Right atrium auricular region (tissue), 2 donors: ENCODE measurements at places on chromosomes 7 and 10. TPM values are rescaled to one million over a fixed set of nuclear protein-coding genes. Genes with fewer than 3 reads are reported as not detected.

- H3K4me1 ChIP-seq = no peaks in the 10 kb centered on the region
- no peaks in the 10 kb centered on the region for H3K27me3 ChIP-seq
Observed at GRCh38 chr10:80996615-80997193, 459.0 kb downstream of the SH2D4B start.

GRCh38 chr7:44629829-44630522 lies 23.5 kb downstream of the OGDH start:
- H3K27me3 ChIP-seq = no peaks in the 10 kb centered on the region
- no peaks in the 10 kb centered on the region for H3K4me1 ChIP-seq
- peaks cover 21% of the 10 kb centered on the region for H3K36me3 ChIP-seq
- peak overlapping the region; percentile 39 for H3K27ac ChIP-seq
- H3K4me3 ChIP-seq = no peak overlapping the region

The KCND2 gene
- 0.12 TPM for total RNA-seq

The TMEM236 gene
- 0.90 TPM for total RNA-seq

The GPR37 gene
- not detected for total RNA-seq

DNA sequence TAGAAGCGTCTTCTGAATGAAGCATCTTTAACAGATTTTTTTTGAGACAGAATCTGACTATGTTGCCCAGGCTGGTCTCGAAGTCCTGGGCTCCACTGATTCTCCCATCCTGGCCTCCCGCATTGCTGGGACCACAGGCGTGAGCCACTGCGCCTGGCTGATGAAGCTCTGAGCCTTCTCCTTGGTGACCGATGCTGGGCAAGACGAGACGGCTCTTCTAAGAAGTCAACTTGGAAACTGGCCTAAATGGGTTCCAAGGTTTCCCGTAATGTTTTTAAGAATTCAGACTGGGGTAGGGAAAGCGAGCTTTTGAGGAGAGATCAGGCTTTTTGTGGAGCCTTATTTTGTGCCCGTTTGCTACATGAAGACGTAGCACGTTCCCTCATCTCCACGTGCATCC lies 224.5 kb downstream of the ZMYND11 start:
- DNase-seq = no peak
- H3K36me3 ChIP-seq = peaks cover 81% of the 10 kb centered on the region
- H3K27me3 ChIP-seq = no peaks in the 10 kb centered on the region
- no peak overlapping the region for H3K4me3 ChIP-seq
- H3K27ac ChIP-seq = no peak overlapping the region
- H3K4me1 ChIP-seq = no peaks in the 10 kb centered on the region

- H3K36me3 ChIP-seq = no peaks in the 10 kb centered on the region
- H3K27ac ChIP-seq = no peak overlapping the region
- no peak overlapping the region for H3K4me3 ChIP-seq
- no peak for DNase-seq
Observed at GRCh38 chr7:115952832-115953231, 77.7 kb downstream of the TFEC start.

GRCh38 chr10:79142522-79143309 lies 74.0 kb downstream of the ZMIZ1 start:
- H3K4me1 ChIP-seq = peaks cover 98% of the 10 kb centered on the region
- no peak overlapping the region for H3K4me3 ChIP-seq
- DNase-seq = no peak
- H3K27ac ChIP-seq = peak overlapping the region; percentile 93
- H3K36me3 ChIP-seq = peaks cover 21% of the 10 kb centered on the region

The MYO1G gene
- 0.78 TPM for total RNA-seq

DNA sequence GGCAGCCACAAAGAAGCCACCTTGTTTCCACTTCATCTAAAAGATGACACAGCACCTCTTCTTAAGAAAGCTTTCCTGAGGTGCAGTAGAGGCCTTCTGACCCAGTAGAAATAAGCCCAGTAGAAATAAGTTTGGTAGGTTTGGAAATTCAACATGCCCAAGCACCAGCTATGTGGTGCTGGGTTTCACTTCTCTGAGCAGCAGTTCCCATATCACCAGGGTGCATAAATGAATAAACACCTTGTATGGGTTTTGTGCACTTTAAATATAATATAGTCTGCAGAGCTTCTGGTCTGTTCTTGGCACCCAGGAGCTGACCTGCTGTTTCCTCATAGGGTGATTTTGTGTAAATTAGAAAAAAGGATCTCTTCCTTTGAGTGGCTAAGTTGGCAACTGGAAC lies 492.4 kb upstream of the SORCS1 start:
- H3K4me1 ChIP-seq = no peaks in the 10 kb centered on the region
- no peaks in the 10 kb centered on the region for H3K36me3 ChIP-seq
- DNase-seq = no peak
- no peaks in the 10 kb centered on the region for H3K27me3 ChIP-seq
- H3K27ac ChIP-seq = no peak overlapping the region
- H3K4me3 ChIP-seq = no peak overlapping the region

DNA sequence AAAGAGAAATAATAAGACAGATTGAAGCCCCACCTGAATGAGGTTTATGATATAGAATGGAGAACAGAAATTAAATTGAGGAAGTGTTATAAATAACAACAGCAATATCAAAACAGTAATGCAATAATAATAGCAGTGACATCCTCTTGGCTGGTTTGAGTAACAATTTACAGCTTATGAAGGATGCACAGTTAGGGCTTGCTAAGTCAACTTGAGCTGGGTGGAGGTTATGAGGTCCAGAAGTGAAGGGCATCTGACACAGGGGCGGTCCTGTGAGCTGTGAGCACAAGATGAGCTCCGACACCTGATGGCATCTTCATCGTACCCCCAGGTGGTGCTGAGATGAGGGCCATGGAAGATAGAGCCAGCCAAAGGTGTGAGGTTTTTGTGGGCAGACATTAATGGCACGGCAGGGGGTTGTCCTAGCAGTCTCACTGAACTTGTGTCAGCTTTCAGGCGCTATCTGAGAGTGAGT lies 30.5 kb downstream of the ARHGAP22 start:
- DNase-seq = no peak
- no peaks in the 10 kb centered on the region for H3K27me3 ChIP-seq
- no peaks in the 10 kb centered on the region for H3K36me3 ChIP-seq
- H3K27ac ChIP-seq = no peak overlapping the region

- no peak overlapping the region for H3K4me3 ChIP-seq
- no peaks in the 10 kb centered on the region for H3K27me3 ChIP-seq
- no peaks in the 10 kb centered on the region for H3K36me3 ChIP-seq
- H3K4me1 ChIP-seq = peaks cover 96% of the 10 kb centered on the region
Observed at GRCh38 chr7:139658908-139659675, 118.7 kb downstream of the HIPK2 start.

The VPS37D gene
- total RNA-seq = 1.6 TPM

The CPXM2 gene
- 8.3 TPM for total RNA-seq

- H3K27ac ChIP-seq = peak overlapping the region; percentile 77
- DNase-seq = no peak
- no peaks in the 10 kb centered on the region for H3K4me1 ChIP-seq
- peaks cover 6% of the 10 kb centered on the region for H3K36me3 ChIP-seq
- H3K27me3 ChIP-seq = no peaks in the 10 kb centered on the region
Observed at GRCh38 chr7:158812684-158813083, 16.6 kb downstream of the ESYT2 start.

- no peak for DNase-seq
- no peak overlapping the region for H3K4me3 ChIP-seq
- H3K36me3 ChIP-seq = no peaks in the 10 kb centered on the region
- no peaks in the 10 kb centered on the region for H3K27me3 ChIP-seq
- no peaks in the 10 kb centered on the region for H3K4me1 ChIP-seq
Observed at GRCh38 chr7:84536271-84536870, 341.8 kb upstream of the SEMA3A start.

DNA sequence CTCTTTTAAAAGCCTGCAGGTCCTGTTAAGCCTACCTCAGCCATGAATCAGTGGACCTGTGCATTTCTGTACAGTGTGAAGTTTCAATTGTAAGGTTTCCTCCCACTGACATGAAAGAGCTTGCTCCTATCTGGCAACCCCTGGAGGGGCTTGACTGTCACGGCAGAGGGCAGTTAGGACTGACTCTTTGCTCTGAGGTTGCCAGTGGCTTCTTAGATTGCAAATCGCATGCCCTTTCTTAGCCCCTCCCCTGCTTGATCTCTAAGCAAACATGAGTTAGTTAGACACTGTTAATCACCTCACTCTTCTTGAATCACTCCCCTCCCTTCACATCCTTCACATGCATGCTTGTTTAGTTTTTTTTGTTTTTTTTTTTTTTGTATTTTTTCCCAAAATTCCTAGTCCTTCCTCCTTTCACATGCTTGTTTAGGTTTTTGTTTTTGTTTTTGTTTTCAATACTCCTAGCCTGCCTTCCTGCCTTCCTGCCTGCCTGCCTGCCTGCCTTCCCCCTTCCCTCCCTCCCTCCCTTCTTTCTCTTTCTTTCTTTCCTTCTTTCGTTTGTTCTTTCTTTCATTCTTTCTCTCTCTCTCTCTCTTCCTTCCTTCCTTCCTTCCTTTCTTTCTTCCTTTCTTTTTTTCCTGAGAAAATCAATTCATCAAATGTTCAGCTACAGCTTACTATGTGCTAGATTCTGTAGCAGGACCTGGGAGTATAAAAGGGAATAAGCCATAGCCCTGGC lies 6.0 kb upstream of the HIPK2 start:
- no peaks in the 10 kb centered on the region for H3K4me1 ChIP-seq
- no peaks in the 10 kb centered on the region for H3K36me3 ChIP-seq
- no peaks in the 10 kb centered on the region for H3K27me3 ChIP-seq
- H3K4me3 ChIP-seq = no peak overlapping the region
- DNase-seq = no peak

- H3K27me3 ChIP-seq = no peaks in the 10 kb centered on the region
- peak within 1 kb of the TSS; percentile 33 for H3K27ac ChIP-seq
- H3K4me3 ChIP-seq = no peak within 1 kb of the TSS
- H3K36me3 ChIP-seq = no peaks in the 10 kb centered on the region
- H3K4me1 ChIP-seq = no peaks in the 10 kb centered on the region
Observed at GRCh38 chr10:5404208-5405041, at the start of gene TUBAL3. Gene TUBAL3, minus strand, starts transcription at chr10:5404828. Its CDS starts 36 bp downstream, at chr10:5404792.

The ASNS gene
- total RNA-seq = 11.8 TPM

DNA sequence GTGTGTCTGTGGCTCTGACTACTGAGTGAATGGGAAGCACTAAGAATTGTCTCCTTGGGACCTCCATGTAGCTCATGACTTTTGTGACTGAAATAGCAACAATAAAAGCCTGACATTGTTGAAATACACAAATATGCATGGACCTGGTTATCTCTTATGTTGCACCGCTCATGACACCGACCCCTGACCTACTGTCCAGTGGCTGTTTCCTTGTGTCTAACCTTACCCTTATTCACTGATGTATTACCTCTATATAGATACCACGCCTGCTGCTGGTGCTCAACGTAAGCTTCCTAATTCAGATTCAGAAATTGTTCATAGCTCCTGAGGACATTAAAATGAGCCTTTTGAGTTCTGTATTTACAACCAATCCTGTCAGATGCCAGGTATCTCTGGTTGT lies 243.4 kb upstream of the SEMA3C start:
- no peaks in the 10 kb centered on the region for H3K4me1 ChIP-seq
- H3K36me3 ChIP-seq = no peaks in the 10 kb centered on the region
- no peak for DNase-seq
- H3K4me3 ChIP-seq = no peak overlapping the region
- H3K27ac ChIP-seq = peak overlapping the region; percentile 66

DNA sequence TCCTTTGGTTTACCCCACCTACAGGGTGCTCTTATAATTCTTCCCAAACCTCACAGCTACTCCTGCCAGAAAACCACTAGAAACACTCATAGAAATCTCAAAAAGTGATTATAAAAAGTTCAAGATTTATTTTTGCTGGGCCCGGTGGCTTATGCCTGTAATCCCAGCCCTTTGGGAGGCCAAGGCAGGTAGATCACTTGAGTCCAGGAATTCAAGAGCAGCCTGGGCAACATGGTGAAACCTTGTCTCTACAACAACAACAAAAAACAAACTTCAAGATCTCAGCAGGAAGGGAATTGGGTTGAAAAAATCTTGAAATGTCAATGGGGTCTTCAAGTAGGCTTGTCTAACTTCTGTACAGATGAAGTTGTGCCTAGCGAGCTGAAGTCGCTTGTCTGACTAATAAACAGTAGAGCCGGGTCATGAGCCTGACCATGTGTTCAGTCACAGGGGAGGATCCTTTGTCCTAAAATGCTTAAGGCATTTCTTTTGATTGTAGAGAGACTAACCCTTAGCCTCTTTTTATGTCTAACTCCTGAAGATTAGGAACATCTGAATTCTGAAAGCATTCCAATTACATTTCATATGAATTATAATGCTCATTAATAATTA lies 124.6 kb downstream of the NOC3L start:
- H3K27ac ChIP-seq = no peak overlapping the region
- DNase-seq = no peak
- H3K36me3 ChIP-seq = peaks cover 36% of the 10 kb centered on the region
- no peaks in the 10 kb centered on the region for H3K4me1 ChIP-seq

DNA sequence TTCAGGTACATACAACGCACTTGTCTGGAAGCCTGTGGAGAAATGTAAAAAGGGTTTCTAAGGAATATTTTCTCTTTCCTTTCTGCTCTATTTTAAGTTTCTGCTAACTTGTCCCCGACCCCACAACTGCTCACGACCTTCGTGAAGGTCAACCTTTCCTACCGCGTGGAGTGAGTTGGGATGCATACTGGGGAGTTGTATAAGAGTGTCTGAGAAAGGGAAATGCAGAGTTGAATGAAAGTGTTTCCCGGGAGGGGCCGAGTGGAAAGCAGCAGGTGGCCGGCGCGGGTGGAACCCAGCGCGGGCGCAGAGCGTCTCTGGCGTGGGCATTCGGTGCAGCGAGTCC lies 17.9 kb upstream of the ACBD5 start:
- DNase-seq = no peak
- H3K27me3 ChIP-seq = no peaks in the 10 kb centered on the region
- H3K4me3 ChIP-seq = peak overlapping the region; percentile 36
- no peaks in the 10 kb centered on the region for H3K4me1 ChIP-seq
- peak overlapping the region; percentile 52 for H3K27ac ChIP-seq
- no peaks in the 10 kb centered on the region for H3K36me3 ChIP-seq

- no peak overlapping the region for H3K4me3 ChIP-seq
- no peaks in the 10 kb centered on the region for H3K27me3 ChIP-seq
- H3K27ac ChIP-seq = peak overlapping the region; percentile 92
- H3K4me1 ChIP-seq = peaks cover 47% of the 10 kb centered on the region
- DNase-seq = no peak
Observed at GRCh38 chr10:11012421-11013295, 5.0 kb upstream of the CELF2 start.

DNA sequence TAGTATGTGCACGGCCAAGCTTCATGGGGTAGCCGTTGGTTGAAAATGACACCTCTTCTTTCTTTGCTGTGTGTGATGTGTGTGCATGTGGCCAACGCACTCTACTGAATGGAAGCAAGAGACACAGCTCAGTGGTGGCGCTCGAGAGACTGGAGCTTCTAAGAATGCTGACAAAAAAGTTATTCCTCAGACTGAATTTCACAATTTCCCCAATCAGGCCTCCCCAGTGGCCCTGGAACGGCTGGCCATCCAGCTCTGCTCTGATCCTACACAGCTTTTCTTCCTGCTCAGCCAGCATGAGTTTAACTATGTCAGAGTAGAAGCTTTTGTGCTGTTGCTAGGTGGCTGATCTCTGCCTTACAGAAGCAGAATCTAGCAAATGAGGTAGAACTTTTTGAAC lies 186.7 kb upstream of the PLXDC2 start:
- DNase-seq = peak; percentile 88
- H3K27ac ChIP-seq = peak overlapping the region; percentile 53
- no peak overlapping the region for H3K4me3 ChIP-seq
- no peaks in the 10 kb centered on the region for H3K4me1 ChIP-seq
- H3K27me3 ChIP-seq = no peaks in the 10 kb centered on the region
